Muscle of leg (tissue), 16 donors: ENCODE measurements at places on chromosomes 2 and 18.

DNA sequence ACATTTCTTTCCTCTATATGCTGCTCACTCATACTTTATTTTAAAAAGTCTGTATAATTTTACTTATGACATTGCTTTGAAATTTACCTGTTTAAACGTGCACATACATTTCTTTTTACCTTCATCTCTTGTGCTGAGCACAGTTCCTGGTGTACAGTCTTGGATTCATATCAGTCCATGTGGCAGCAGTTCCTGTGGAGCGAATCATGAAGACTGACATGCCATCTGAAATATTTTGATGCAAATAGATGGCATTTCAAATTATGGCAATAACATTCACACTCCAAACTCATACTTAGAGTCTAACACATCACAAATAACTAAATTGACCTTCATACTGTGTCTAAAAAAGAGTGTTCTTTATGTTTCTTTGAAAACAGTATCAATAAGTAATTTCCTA is 90.3 kb upstream of the CDH2 start:
- no peak overlapping the region for H3K27ac ChIP-seq
- no peaks in the 10 kb centered on the region for H3K4me1 ChIP-seq
- no peaks in the 10 kb centered on the region for H3K27me3 ChIP-seq
- H3K36me3 ChIP-seq = no peaks in the 10 kb centered on the region
- no peak overlapping the region for H3K4me3 ChIP-seq
- no peak for DNase-seq

DNA sequence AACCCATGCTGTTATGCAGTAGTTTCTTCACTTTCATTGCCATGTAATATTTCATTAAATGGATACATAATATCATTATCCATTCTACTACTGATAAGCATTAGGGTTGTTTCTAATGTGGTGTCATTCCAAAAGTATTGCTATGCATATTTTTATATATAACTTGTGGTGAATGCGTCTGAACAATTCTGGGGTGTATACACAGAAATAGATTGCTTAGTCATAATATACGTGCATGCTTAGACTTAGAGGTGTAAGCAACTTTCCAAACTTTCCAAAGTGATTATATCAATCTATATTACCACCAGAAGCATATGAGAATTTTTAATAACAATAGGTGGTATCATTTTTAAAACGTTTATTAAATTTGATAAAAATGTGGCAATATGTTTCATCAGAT is 540.9 kb downstream of the DSC3 start:
- no peak for DNase-seq
- no peak overlapping the region for H3K4me3 ChIP-seq
- no peaks in the 10 kb centered on the region for H3K36me3 ChIP-seq
- H3K27me3 ChIP-seq = no peaks in the 10 kb centered on the region
- H3K4me1 ChIP-seq = no peaks in the 10 kb centered on the region
- H3K27ac ChIP-seq = no peak overlapping the region

DNA sequence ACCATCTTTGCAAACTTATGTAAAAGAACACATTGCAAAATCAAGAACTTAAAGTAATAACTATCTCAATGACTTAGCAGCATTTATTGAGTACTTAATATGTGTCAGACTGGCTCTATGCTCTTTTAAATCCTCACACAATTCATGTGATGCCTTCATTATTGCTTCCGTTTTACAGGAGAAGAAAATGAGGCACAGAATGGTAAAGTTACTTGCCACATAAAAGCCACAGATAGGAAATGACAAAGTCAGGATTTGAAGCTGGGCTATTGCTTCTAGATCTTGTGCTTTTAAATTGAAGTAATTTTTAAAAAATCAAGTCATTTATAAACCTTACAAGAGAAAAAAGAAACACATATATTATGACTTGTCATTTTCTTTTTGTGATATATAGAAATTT is 174.2 kb downstream of the WDR7 start:
- H3K27ac ChIP-seq = no peak overlapping the region
- H3K4me1 ChIP-seq = no peaks in the 10 kb centered on the region
- H3K27me3 ChIP-seq = no peaks in the 10 kb centered on the region
- no peak for DNase-seq
- H3K36me3 ChIP-seq = no peaks in the 10 kb centered on the region
- H3K4me3 ChIP-seq = no peak overlapping the region

- H3K4me3 ChIP-seq = no peak overlapping the region
- H3K36me3 ChIP-seq = no peaks in the 10 kb centered on the region
- peaks cover 31% of the 10 kb centered on the region for H3K27me3 ChIP-seq
- H3K27ac ChIP-seq = no peak overlapping the region
- peaks cover 21% of the 10 kb centered on the region for H3K4me1 ChIP-seq
- DNase-seq = peak; percentile 58
These were observed 51.7 kb downstream of the KCNIP3 start for GRCh38 chr2:95348609-95349567.
